ENCODE measurements at places on chromosomes 11 and 22.

- no peak for DNase-seq
These were observed 73.2 kb downstream of the CTNND1 start for GRCh38 chr11:57834852-57835251.

DNA sequence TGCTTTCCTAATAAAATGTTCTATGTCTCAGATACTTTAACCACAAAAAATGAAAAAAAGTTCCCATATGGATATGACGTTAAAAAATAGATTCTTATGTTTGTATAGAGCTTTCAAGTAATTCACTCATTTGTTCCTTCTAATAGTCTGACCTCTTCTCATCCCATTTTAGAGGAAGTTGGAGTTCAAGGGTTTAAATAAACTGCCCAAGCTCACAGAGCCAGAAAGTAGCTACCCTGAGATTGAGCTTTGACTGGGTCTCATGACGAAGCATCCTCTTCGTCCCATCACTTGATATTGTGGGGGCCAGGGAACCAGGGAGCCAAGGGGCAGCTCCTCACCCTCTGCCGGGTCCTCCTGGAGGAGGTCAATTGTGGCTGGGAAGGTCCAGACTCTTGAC lies 116.3 kb downstream of the CCDC81 start:
- DNase-seq: no peak

DNA sequence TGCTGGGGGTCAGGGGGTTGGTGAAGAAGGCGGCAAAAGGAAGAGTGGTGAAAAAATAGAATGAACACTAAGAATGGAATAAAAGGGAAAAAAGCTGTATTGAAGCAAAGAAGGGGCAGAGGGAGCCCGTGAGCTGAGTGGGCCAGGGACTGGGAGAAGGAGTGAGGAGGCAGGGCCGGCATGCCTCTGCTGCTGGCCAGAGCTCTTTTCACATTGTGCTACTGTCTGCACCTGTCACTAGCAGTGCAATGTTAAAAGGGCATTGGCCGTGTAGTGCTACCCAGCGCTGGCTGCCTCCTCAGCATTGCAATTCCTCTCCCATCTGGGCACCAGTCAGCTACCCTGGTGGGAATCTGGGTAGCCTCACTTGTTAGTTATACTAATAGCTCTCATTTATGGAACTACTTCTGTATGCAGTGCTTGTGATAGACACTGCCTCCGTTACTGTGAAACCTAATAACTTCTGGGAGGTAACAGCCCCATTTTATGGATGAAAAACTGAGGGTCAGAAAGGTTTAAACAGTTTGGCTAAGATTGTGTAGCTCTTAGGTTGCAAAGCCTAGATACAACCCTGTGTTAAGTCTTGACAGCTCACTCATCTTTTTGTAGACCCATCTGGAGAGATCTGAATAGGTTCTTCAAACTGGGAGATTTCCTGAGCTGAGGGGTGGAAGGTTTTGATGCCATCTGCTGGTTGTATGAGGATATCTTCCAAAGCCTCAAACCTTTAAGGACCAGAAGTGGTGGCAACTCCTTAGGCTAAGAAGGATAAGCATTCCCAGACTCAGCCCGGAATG lies 8.5 kb downstream of the YPEL4 start:
- DNase-seq: peak; percentile 38

DNA sequence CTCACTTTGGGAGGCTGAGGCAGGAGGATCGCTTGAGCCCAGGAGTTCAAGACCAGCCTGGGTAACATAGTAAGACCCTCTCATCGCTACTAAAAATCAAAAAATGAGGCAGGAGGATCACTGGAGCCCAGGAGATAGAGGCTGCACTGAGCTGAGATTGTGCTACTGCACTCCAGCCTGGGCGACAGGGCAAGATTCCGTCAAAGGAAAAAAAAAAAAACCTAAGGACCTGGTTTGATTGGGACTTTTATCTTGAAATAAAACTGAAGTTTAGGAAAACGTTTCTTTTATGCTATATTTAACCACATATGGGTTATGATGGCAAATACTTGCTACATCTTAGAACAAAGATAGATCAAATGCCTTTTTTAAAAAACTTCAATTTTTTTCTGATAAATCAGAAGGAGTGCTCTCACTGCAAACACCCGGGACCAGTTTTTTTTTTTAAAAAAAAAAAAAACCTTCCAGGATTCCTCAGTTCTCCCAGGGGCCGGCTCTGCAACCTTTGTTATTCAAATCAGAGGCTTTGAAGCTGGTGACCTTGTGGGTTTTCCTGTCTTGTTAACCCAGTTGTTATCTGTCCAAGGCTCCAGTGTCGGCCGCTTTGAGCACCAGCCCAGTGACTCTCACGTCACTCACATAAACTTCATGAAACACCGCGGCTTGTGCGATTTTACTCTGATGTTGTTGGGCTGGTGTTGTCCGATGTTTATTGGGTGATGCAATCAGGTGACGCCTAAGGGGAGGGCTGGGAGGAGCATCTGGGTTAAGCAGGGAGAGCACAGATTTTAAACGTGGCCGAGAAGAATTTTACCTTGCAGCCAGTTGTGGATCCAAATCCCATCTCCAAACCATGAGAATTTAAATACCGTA lies 24.7 kb upstream of the SLC22A12 start:
- DNase-seq: no peak

DNA sequence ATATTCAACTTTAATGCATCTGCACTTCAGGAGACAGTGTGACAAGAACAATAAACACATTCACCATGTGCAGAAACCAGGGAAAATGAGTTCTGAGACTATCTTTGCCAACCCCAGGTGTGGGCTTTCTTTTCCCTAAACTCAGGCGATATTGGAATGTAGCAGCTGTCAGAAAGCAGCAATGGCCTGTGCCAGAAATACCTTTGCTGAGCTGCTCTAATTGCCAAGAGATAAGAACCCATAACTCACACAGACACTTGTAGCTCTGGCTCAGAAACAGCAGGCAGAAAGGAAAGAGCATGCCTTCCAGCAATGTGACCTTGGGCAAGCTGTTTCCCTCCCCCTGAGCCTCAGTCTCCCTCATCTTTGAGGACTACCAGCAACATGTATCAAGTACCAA lies 77.6 kb downstream of the PLEKHA7 start:
- DNase-seq: no peak

GRCh38 chr11:18315893-18316292 lies 6.0 kb downstream of the HPS5 start:
- DNase-seq: no peak

- no peak for DNase-seq
These were observed 199.4 kb upstream of the MTMR2 start for GRCh38 chr11:96123301-96123700.
